Activated CD4-positive, alpha-beta T cell treated with anti-CD3 and anti-CD28 coated beads, Interleukin-2, amount 10 ng/mL, durations not matched to agents 24 days and 14 days (primary cell): ENCODE measurements at places on chromosomes 3 and 15. TPM values are rescaled to one million over a fixed set of nuclear protein-coding genes. Genes with fewer than 3 reads are reported as not detected.

DNA sequence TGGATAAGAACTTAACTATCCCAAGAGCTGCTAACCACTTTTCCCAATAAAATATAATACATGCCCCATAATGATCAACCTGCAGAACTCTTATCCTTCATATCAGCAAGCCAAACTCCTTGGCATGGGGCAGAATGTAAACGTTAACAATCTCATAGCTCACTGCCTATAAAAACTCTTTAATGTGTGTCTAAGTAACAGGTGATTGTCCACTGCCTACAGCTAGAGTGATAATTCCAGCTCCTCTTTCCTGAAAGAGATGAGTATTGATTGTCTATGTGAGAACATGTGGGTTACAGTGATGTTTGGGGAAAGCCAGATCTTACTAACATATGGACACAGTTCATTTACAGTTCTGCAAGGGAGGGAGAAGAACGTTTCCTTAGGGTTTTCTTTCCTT, 11.3 kb upstream of the GLCE start:
- no peak overlapping the region for H3K4me3 ChIP-seq
- no peaks in the 10 kb centered on the region for H3K36me3 ChIP-seq
- H3K27me3 ChIP-seq = peaks cover 61% of the 10 kb centered on the region
- no peak overlapping the region for H3K27ac ChIP-seq

The ISLR gene
- not detected in 2 replicates for total RNA-seq

GRCh38 chr3:181859518-181859917, 147.8 kb downstream of the SOX2 start:
- DNase-seq = no peak
- no peak overlapping the region for H3K27ac ChIP-seq
- no peak overlapping the region for H3K4me3 ChIP-seq
- no peaks in the 10 kb centered on the region for H3K36me3 ChIP-seq

GRCh38 chr3:94024385-94024784, 4.0 kb downstream of the STX19 start:
- H3K4me1 ChIP-seq = no peaks in the 10 kb centered on the region
- no peak overlapping the region for H3K4me3 ChIP-seq

DNA sequence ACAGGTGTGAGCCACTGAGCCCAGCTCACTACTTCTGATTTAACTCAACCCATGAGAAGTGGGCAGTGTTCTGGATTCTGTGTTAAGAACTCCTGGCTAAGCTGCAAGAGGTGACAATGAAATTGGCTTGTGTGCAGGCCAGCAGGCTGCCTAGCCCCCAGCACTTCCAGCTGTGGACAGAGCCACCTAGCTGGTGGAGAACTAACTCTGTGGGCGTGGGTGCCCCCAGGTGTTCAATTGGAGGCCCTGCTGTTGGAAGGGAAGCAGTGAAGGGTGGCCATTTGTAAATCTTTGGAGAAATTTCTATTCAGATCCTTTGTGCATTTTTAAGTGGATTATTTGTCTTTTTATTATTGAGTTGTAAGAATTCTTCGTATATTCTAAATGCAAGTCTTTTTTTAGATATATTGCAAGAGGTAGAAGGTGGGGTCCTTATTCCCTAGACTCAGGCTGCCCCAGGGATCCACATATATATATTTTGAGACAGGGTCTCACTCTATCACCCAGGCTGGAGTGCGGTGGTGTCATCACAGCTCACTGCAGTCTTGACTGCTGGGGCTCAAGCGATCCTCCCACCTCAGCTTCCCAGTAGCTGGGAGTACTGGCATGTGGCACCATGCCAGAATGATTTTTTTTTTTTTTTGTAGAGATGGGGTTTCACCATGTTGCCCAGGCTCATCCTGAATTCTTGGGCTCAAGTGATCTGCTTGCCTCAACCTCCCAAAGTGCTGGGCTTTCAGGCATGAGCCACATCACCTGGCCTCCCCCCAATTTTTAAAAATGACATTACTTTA, 7.2 kb upstream of the SCAMP5 start:
- no peak overlapping the region for H3K4me3 ChIP-seq
- H3K4me1 ChIP-seq = peaks cover 11% of the 10 kb centered on the region
- no peak overlapping the region for H3K27ac ChIP-seq
- no peaks in the 10 kb centered on the region for H3K36me3 ChIP-seq
- H3K27me3 ChIP-seq = peaks cover 14% of the 10 kb centered on the region

The TGM5 gene
- 0.07 TPM in 1 of 2 replicates, not detected in the other for total RNA-seq
